ENCODE measurements at places on chromosomes 6 and 20. TPM values are rescaled to one million over a fixed set of nuclear protein-coding genes. Genes with fewer than 3 reads are reported as not detected.

CENPQ gene
- polyA plus RNA-seq = 5.3 TPM

SAMD3 gene
- 17.1 TPM for polyA plus RNA-seq

SNX5 gene
- 66.6 TPM for polyA plus RNA-seq

ULBP2 gene
- polyA plus RNA-seq = 1.5 TPM

PSORS1C2 gene
- polyA plus RNA-seq = not detected

ZBTB9 gene
- 7.7 TPM for polyA plus RNA-seq

ARFGEF3 gene
- polyA plus RNA-seq = 4.5 TPM

LAMA4 gene
- 0.69 TPM for polyA plus RNA-seq

RGS17 gene
- polyA plus RNA-seq = 44.9 TPM

FNDC1 gene
- not detected for polyA plus RNA-seq

BEND3 gene
- polyA plus RNA-seq = 5.7 TPM

SLC17A3 gene
- not detected for polyA plus RNA-seq

CCM2L gene
- polyA plus RNA-seq = 1.5 TPM

HLA-F gene
- 1.4 TPM for polyA plus RNA-seq

EPB41L1 gene
- 38.2 TPM for polyA plus RNA-seq

SLC17A2 gene
- polyA plus RNA-seq = not detected

RFX6 gene
- polyA plus RNA-seq = not detected

KHDRBS2 gene
- polyA plus RNA-seq = 28.5 TPM

HLA-DOB gene
- not detected for polyA plus RNA-seq

L3MBTL3 gene
- polyA plus RNA-seq = 47.6 TPM

CST2 gene
- polyA plus RNA-seq = not detected

PRDM1 gene
- polyA plus RNA-seq = not detected

RAD21L1 gene
- not detected for polyA plus RNA-seq

TP53TG5 gene
- polyA plus RNA-seq = not detected
